ENCODE measurements at places on chromosomes 7 and 10. TPM values are rescaled to one million over a fixed set of nuclear protein-coding genes. Genes with fewer than 3 reads are reported as not detected.

FAM24B gene
- 1.6 TPM for total RNA-seq

TUBB8 gene
- total RNA-seq = not detected

MMD2 gene
- total RNA-seq = not detected

DNA sequence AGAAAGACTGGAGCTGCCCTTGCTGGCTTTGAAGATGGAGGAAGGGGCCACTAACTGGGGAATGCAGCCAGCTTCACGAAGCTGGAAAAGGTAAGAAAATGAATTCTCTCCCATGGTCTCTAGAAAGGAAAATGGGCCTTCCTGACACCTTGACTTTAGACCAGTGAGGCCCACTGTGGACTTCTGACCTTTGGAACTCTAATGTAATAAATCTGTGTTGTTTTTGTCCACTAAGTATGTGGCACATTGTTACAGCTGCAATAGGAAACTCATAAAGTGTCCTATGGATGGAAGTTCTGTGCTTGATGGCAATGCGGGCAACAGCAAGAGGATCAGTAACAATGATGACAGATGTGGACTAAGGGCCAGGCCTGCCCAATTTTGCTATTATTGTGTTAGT is 20.9 kb downstream of the DNAJB9 start:
- H3K27me3 ChIP-seq = no peaks in the 10 kb centered on the region
- DNase-seq = no peak
- no peaks in the 10 kb centered on the region for H3K4me1 ChIP-seq
- H3K27ac ChIP-seq = no peak overlapping the region

NRF1 gene
- 12.2 TPM for total RNA-seq

CYP2C19 gene
- not detected for total RNA-seq

- no peak overlapping the region for H3K4me3 ChIP-seq
- H3K4me1 ChIP-seq = no peaks in the 10 kb centered on the region
- H3K27me3 ChIP-seq = peaks cover 4% of the 10 kb centered on the region
- H3K27ac ChIP-seq = no peak overlapping the region
Observed at GRCh38 chr10:21263263-21263803, 262.1 kb downstream of the SKIDA1 start.

- H3K4me3 ChIP-seq = no peak overlapping the region
- no peak overlapping the region for H3K27ac ChIP-seq
- no peaks in the 10 kb centered on the region for H3K36me3 ChIP-seq
- no peak for DNase-seq
- H3K4me1 ChIP-seq = peaks cover 13% of the 10 kb centered on the region
Observed at GRCh38 chr7:116432527-116432916, 67.0 kb upstream of the CAV2 start.

DNA sequence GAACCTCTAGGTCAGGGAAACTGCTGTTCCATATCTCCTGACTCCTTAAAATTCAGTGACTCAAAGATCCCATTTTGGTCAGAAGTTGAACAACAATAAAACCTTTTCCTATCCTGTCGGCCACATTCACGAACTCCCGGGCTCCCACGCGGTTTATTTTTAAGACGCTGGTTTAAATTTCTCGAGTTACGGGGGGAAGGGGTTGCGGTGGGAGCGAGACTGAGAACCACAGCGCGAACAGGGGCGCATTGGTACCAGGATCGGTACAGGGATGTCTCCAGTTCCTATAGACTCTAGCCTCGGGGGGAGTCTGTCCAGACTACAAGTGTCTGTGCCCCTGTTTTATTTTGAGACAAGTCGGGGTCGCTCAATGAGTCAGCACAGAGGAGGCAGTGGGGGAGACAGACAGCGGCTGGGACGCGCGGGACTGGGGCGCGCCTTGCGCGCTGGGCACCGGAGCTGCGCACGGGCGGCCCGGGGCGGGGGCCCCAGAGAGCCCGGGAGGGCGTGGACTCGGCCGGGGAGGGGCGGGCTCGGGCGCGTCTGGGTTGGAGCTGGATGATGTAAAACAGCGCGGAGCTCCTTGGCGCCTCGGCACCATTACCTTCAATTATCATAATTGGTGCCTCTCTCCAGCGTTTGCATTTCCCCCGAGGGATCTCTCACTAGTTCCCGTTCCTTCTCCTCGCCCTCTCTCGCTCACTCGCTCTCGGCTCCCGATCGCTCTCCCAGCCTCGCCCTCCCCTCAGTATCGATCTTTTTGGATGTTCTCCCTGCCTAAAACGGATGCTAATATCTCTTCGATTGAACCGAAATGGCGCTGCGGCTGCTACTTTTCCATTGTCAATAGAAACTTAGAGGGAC is 8.7 kb upstream of the BAMBI start:
- H3K4me1 ChIP-seq = peaks cover 2% of the 10 kb centered on the region
- H3K27me3 ChIP-seq = peaks cover 64% of the 10 kb centered on the region
- H3K36me3 ChIP-seq = no peaks in the 10 kb centered on the region
- no peak overlapping the region for H3K27ac ChIP-seq

- no peak overlapping the region for H3K27ac ChIP-seq
- H3K36me3 ChIP-seq = no peaks in the 10 kb centered on the region
- DNase-seq = no peak
- H3K4me3 ChIP-seq = no peak overlapping the region
Observed at GRCh38 chr7:35727571-35727970, 32.6 kb upstream of the HERPUD2 start.

GRCh38 chr7:15567652-15568051 is 5.8 kb upstream of the AGMO start:
- H3K4me1 ChIP-seq = no peaks in the 10 kb centered on the region
- DNase-seq = no peak

DNA sequence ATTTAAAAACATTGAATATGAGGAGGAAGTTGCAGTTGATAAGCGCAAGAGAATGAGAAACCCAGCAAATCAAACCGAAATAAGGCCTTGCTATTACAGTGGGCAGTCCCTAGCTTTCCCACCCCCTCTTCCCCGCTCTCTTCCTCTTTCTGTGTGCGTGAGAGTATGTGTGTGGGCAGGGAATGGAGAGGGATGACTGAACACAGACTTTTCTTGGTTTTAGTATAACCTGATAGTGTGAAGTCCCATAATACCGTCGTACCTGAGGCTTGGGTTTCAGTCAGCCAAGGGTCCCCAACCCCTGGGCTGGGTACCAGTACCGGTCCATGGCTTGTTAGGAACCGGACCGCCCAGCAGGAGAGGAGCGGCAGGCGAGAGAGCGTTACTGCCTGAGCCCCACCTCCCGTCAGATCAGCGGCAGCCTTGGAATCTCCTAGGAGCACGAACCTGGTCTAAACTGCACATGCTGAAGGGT is 255.3 kb downstream of the CELF2 start:
- H3K27ac ChIP-seq = no peak overlapping the region
- DNase-seq = no peak
- no peaks in the 10 kb centered on the region for H3K27me3 ChIP-seq
- H3K4me3 ChIP-seq = no peak overlapping the region

RTKN2 gene
- 0.90 TPM for total RNA-seq

AQP1 gene
- total RNA-seq = 0.18 TPM

DNA sequence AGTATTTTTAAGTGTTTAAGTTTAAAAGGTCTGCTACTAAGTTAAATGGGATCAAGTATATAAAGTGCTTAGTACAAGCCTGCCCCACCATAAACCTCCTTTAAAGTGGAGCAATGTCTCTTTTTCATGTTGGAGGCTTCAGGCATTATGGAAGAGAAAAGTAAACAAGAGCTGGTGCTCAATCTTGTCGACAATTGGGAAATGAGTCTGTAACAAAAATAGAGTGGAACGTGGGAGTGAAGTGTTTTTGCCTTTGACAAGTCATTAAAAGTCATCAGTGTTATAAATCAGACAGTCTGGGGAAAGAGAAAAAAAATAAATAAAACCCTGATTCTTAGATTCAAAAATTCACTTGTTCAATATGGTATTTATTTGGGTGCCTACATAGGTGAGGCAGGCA is 44.7 kb downstream of the DNAJC12 start:
- H3K4me1 ChIP-seq = peaks cover 2% of the 10 kb centered on the region
- no peak overlapping the region for H3K4me3 ChIP-seq
- no peaks in the 10 kb centered on the region for H3K27me3 ChIP-seq
- no peak overlapping the region for H3K27ac ChIP-seq
- no peaks in the 10 kb centered on the region for H3K36me3 ChIP-seq

DNA sequence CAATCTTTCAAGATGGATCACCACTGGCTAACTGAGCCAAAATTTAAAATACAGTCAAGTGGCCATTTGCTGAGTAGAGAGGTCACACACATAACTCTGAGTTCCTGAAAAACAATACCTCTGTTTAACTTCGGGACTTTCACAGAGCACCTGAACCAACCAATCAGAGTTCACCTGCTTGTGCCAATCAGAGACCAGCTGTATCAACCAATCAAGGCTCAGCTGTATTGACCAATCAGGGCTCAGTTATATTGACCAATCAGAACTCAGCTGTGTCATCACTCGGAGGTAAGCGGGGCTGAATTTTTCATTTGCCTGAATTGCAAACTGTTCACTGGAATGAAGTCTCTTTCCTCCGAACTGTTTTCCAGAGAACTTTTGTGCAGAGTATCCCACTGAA is 10.0 kb upstream of the CPXM2 start:
- no peak overlapping the region for H3K4me3 ChIP-seq
- no peaks in the 10 kb centered on the region for H3K4me1 ChIP-seq
- no peaks in the 10 kb centered on the region for H3K36me3 ChIP-seq
- no peak for DNase-seq
- H3K27me3 ChIP-seq = no peaks in the 10 kb centered on the region
- no peak overlapping the region for H3K27ac ChIP-seq

CALML5 gene
- total RNA-seq = not detected

BEND7 gene
- total RNA-seq = 3.1 TPM

DNA sequence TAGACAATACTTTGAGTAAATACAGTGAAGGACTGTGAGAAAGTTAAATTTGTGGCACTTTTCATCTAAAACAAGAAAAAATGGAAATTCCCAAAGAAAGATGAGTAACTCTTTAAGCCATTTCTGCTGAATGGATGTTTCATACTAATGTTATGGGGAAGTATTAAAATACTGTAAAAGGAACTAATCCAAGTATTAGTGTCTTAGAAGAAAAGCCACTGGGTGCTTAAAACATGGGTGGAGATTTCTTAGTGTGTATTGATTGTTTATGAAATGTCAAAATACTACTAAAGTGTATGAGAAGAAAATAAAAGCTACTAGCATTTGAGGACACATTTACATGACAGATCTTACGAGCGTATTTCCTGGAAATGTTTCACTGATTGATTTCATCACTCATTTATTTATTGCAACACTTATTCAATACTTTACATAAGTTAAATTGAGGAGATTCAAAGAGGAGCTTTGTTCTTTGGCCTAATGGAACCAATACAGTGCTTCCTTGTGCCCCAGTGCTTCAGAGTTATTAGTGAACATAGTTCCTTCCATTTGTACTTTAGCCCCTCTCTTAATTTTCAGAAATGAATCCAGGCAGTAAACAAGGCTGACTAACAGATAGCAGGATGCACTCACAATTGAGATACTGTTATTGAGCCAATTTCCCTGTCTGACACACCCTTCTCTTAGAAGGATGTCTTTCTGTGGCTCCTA is 155.5 kb upstream of the AHR start:
- no peak overlapping the region for H3K4me3 ChIP-seq
- peaks cover 8% of the 10 kb centered on the region for H3K4me1 ChIP-seq
- peak; percentile 33 for DNase-seq
- no peaks in the 10 kb centered on the region for H3K36me3 ChIP-seq

DNA sequence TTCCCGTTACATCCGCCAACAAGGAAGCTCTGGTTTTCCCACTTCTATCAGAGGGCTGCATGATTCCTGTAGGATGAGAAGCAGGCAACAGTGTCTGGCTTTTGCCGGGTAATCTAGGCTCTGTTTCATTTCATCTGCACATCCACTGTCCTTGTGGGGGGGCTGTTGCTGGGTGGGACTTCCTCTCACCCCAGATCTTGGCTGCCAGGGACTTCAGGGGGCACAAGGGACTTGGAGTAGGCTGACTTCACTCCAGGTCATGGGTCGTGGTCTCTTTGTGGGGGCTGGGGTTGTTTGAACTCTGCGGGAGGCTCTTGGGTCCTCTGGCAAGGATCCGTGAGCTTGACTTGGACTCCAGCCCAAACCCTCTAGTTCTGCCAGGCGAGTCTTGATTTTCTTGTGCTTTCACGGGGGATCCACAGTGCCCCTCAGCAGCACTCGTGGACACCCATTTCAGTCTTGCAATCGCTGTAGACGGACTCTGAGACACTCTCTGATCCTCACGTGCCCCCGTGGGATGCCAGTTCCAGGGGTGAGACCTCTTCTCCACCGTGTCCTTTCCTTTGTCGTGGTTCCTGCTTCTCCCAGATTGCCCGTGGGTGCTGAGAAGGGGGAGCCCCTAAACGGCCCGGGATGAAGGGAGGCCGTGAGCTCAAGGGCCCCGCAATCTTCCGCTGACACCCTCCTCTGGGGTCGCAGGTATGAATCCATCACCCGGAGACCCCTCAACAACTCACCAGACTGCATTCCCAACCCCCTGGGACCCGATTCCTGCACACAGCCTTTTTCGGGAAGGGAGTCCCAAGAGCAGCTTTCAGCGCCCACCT is 21.4 kb upstream of the ZNF273 start:
- H3K27ac ChIP-seq = no peak overlapping the region
- H3K4me1 ChIP-seq = no peaks in the 10 kb centered on the region
- H3K4me3 ChIP-seq = no peak overlapping the region
- no peaks in the 10 kb centered on the region for H3K36me3 ChIP-seq
- H3K27me3 ChIP-seq = peaks cover 16% of the 10 kb centered on the region

BMPER gene
- total RNA-seq = 7.5 TPM

GRCh38 chr10:77500754-77501151 is 136.9 kb downstream of the KCNMA1 start:
- H3K36me3 ChIP-seq = no peaks in the 10 kb centered on the region
- H3K4me3 ChIP-seq = no peak overlapping the region
- no peaks in the 10 kb centered on the region for H3K27me3 ChIP-seq
- H3K4me1 ChIP-seq = peaks cover 36% of the 10 kb centered on the region
- DNase-seq = peak; percentile 26

DNA sequence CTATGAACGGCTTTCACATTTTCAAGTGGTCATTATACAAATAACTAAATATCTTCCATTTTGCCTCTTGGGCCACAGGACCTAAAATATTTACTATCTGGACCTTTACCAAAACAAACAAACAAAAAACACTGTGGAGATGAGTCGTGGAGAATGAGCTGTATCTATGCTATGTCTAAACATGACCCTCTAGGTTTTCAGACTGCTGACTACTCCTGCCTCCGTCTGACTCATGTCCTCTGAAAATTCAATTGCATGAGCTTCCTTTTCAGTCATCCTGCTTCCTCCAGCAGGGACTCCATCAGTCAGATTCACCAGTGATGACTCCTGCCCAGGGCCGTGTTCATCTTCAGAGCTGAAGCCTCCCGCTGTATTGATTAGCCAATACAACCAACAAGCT is 96.8 kb downstream of the COL28A1 start:
- no peak overlapping the region for H3K4me3 ChIP-seq
- peak overlapping the region; percentile 78 for H3K27ac ChIP-seq
- H3K36me3 ChIP-seq = no peaks in the 10 kb centered on the region
- H3K27me3 ChIP-seq = no peaks in the 10 kb centered on the region
- peaks cover 8% of the 10 kb centered on the region for H3K4me1 ChIP-seq
- DNase-seq = peak; percentile 99

LIPN gene
- not detected for total RNA-seq

MCM10 gene
- 11.8 TPM for total RNA-seq

PRKAR2B gene
- 8.1 TPM for total RNA-seq

NPC1L1 gene
- total RNA-seq = not detected

SEMA3E gene
- 1.1 TPM for total RNA-seq

GRCh38 chr7:30649717-30650420 is 32.4 kb downstream of the CRHR2 start:
- no peak overlapping the region for H3K27ac ChIP-seq
- no peak for DNase-seq
- H3K4me1 ChIP-seq = no peaks in the 10 kb centered on the region
- peaks cover 3% of the 10 kb centered on the region for H3K36me3 ChIP-seq
- H3K27me3 ChIP-seq = no peaks in the 10 kb centered on the region

- peak; percentile 13 for DNase-seq
- H3K4me3 ChIP-seq = no peak overlapping the region
- H3K36me3 ChIP-seq = no peaks in the 10 kb centered on the region
- H3K4me1 ChIP-seq = 0 out of 2 replicates have a peak, but pooled peaks cover 2% of the 10 kb centered on the region
- H3K27ac ChIP-seq = no peak overlapping the region
Observed at GRCh38 chr7:82600531-82600930, 157.0 kb upstream of the CACNA2D1 start.

Measured in IMR-90 (cell line).